ENCODE measurements at places on chromosomes 7 and 10.

DNA sequence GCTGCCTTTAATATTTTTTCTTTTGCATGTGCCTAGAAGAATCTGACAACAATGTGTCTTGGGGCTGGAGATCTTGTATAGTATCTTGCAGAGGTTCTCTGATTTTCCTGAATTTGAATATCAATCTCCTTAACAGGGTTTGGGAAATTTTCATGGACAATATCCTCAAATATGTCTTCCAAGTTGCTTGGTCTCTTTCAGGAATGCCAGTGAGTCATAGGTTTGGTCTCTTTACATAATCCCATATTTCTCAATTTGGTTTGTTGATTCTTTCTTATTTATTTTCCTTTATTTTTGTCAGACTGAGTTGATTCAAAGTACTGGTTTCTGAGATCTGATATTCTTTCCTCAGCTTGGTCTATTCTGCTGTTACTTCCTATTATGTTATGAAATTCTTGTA lies 208.7 kb upstream of the GLI3 start:
- no peak for DNase-seq

DNA sequence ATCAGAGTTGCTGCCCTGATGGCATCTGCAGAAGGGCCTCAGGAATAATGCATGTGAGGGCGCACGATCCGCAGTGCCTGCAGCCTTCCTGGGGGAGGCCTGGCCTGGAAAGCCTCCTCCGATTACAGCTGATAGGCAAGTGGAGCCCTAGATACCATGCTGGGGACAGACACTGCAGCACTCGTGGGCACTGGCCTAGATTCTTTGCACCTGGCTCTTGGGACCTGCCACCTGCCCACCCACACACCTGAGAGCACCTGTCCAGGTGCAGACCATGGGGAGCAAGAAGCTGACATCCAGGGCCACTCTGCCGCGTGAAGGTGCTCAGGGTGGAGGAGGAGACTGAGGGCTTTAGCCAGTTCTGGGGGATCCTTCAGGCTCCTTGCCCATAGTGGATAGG lies 14.8 kb downstream of the YKT6 start:
- no peak for DNase-seq

DNA sequence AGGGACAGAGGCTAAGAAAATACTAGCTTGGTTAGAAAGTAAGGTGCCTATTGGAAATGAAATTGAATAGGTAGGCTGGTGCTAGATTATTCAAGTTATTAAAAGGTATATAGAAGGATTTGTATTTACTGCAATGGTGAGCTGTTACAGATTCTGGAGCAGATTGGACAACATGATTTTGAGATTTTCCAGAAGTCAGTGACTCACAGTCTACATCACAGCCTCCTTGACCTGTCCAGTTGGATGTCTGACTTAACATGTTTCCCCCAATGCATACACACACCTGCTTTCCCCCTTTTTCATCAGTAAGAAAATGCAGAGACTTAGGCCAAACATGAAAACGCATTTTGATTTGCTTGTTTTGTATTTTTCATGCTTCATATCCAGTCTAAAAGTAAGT lies 33.4 kb downstream of the STARD3NL start:
- DNase-seq = no peak

DNA sequence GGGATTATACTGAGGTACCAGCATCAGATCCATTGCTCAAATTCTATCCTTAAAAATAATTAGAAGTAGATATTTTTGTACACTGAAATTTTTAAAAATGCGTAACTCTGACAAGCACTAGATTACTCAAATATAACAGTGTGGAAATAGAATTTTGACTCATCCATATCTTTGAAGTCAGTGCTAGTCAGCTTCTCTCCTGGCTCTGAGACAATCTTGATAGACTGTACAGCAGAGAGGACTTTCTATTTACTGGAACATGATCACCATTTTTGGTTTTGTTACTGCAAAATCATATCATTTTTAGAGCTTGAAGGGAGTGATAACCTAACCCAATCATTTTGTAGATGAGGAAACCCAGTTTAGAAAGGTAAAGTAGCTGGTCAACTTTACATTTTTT lies 195.0 kb downstream of the MTERF1 start:
- no peak for DNase-seq

DNA sequence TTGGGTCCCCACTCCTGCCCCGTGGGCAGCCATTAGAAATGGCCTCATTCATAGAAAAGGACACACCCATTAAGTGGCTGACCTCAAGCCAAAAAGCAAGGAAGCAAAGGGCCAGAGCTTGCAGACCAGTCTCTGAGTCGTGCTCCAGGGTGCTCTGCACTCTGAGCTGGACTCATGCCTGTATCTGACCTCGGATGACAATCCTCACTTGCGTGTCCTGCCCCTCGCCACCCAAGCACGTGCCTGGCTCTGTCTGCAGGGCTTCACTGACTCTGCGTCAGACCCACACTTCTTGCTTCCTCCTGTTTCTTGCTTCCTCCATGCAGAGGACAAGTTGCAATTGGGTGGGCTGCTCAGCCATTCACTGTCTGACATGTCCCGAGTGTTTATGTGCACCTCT lies 138.8 kb downstream of the OAT start:
- peak; percentile 40 for DNase-seq

GRCh38 chr7:39186131-39186530 lies 208.4 kb downstream of the POU6F2 start:
- DNase-seq = no peak

- no peak for DNase-seq
Measured at GRCh38 chr10:28180654-28181053, 122.2 kb downstream of the MPP7 start.

- no peak for DNase-seq
Measured at GRCh38 chr7:6172224-6172909, 100.1 kb downstream of the CYTH3 start.

DNA sequence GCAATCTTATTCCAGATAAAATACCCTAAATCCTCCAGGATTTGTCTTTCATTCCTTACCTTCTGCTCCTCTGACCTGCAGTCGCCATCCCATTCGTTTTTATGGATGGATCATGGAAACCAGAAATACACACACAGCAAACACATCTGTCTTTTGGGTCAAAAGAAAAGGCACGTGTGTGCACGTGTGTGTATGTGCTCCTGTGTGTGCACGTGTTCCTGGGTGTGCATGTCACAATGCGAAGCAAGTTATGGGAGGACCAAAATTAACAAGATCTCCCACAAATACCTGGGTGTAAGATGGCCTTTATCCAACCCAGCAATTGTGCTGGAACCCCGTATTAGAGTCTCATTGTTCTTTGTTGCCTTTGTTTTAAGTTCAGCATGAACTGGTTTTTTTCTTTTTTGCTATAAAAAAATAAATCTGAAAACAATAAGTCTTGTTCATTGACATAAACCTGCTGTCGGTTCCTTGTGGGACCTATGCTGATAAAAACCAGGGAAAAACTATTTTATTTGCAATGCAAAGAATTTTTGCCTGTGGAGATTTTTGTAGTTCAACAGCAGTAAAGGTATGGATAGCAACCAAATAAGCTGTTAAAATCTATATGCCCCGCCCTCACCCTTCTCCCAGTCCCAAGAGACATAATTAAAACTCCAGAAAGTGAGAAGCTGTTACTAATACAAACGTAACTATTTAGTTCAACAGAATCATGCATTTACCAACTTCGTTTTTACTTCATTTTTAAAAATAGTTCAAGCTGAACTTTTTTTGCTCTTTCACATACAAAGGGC lies 229.6 kb downstream of the CREB5 start:
- no peak for DNase-seq

- DNase-seq = no peak
Measured at GRCh38 chr7:18494821-18495408, 634 bp upstream of the HDAC9 start.

GRCh38 chr10:13769946-13770345 lies 183.2 kb downstream of the PRPF18 start:
- no peak for DNase-seq

DNA sequence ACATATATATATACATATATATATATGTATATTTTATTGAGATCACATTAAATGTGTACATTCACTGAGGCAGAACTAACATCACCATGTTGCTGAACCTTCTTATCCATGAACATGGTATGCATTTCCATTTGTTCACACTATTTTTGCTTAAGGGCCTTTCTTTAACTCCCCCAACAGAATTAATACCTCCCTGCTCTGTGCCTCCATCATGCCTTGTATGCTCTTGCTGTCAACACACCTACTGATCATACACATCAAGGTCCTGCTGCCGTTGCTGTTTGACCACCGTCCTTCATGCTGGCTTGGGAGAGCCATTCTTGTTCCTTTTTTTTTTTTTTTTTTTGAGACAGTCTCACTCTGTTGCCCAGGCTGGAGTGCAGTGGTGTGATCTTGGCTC lies 43.5 kb downstream of the EPHB4 start:
- DNase-seq = no peak

DNA sequence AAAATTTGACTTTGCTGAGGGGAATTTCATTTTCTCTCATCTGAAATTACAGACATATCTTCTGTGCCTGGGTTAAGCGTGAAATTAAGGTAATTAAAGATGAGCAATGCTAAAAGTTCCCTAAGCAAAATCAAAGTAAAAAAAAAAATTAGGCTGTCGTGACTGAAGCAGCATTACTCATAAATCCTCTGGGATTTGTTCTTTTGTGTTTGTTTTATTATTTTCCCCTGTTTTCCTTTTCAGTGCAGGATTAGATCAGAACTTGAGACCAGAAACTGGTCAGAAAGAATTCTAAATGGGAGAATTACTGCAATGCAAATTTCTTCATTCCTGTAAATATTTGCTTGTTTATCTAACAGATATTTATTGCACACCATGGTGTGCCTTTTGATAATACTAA lies 141.4 kb upstream of the BET1 start:
- DNase-seq = no peak

DNA sequence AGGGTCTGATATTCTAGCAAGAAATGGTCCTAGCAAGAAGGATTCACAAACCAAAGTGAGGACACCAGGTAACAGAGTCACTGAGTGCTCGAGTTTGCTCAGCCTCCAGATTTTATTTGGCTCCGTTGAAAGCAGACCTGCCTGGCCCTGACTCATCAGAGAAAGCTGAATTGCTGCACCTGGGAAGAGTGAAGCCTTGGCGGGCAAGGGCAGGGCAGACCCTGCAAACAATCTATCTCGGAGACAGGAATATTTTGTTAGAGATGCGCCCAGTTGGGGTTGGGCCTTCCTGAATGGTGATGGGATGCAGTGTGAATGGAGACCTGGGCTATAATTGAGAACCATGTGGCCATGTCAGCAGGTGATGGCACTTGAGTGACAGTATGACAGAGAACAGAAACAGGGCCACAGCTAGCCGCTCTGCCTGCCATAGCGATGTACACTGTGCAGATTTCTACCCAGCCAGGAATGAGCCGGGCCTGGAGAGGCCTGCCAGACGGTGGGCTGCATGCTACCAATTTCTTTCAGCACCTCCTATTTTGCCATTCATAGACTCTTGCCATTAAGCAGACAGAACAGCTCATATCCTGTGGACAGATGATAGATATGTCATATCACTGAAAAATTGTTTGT lies 744.2 kb downstream of the LRMDA start:
- no peak for DNase-seq

GRCh38 chr7:28029051-28029450 lies 151.5 kb downstream of the JAZF1 start:
- no peak for DNase-seq

- peak; percentile 71 for DNase-seq
Measured at GRCh38 chr7:150787321-150788281, 12.6 kb downstream of the TMEM176B start.

DNA sequence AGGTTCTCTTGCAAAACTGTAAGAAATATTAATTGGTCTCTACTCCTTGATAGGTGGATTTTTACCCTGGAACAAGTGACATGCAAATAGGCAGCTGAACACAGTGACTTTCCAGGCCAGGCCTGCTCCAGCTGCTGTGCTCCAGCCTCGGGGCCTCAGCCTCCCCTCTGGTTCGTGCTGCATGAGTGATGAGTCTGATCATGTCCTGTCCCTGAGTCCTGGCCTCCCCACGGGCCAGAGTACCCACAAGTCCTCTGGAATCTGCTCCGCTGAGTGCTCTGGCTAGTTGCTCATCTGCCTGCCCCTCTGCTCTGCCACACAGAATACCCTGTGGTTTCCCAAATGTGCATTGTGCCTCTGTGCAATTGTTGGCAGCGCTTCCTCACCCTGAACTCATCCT lies 80.1 kb upstream of the PDZD8 start:
- no peak for DNase-seq

DNA sequence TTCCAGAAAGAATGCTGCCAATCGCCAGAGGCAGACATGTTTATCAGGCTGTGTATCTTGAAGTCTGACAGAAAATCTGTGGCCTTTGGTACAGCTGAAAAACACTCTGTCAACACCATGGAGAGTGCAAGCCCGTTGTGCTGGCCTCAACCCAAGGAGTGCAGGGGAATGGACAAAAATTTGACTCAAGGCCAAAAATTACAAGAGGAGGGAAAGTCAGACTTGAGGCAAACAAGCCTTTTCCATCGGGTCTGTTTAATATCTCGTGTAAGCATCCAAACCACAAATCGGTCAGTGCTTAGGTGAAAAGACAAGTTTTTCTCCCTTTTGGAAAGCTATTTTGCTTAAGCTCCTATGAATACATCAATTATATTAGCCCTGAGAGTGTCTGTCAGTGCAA lies 305.3 kb upstream of the NFE2L3 start:
- DNase-seq = peak; percentile 90

- no peak for DNase-seq
Measured at GRCh38 chr10:32851301-32851700, 106.7 kb downstream of the ITGB1 start.

GRCh38 chr7:117889611-117890010 lies 16.4 kb upstream of the CTTNBP2 start:
- no peak for DNase-seq

DNA sequence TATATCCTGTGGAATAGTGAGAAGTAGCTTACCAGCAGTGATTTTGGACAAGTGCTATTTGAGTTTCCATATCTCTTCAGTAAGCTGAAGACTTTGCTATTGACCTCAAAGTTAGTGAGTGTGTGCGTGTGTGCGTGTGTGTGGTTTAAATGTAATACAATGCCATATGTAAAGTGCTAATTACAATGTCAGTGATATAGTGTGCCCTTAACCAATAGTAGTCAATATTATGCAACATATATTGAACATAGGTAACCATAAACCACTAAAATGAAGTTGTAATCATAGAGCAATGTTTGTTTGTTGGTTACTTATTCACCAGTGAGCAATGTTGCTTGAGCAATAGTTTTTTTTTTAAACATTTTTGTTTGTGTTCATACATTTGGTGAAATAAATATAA lies 309.4 kb downstream of the NXPH1 start:
- DNase-seq = no peak

- no peak for DNase-seq
Measured at GRCh38 chr10:93835770-93836169, 58.0 kb upstream of the SLC35G1 start.

DNA sequence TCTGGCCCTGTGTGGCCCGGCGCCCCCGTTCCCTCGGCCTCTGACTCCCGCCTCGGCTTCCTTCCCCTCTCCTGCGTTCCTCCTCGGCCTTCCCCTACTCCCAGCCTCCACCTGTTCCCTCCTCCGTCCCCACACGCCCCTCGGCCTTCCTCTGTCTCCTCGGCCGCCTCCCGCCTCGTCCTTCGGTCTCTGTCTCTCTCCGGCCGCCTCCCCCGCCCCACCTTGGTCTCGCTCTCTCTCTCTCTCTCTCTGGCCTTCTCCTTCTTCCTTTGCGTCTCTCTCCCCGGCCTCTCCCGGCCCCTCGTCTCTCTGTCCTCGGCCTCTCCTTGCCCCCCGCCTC lies 588 bp downstream of the GET4 start:
- DNase-seq = no peak
